Retinal pigment epithelial cell (primary cell): ENCODE measurements at places on chromosomes 11 and 22.

GRCh38 chr22:49976439-49977175, 16.0 kb downstream of the PIM3 start:
- no peak for DNase-seq

DNA sequence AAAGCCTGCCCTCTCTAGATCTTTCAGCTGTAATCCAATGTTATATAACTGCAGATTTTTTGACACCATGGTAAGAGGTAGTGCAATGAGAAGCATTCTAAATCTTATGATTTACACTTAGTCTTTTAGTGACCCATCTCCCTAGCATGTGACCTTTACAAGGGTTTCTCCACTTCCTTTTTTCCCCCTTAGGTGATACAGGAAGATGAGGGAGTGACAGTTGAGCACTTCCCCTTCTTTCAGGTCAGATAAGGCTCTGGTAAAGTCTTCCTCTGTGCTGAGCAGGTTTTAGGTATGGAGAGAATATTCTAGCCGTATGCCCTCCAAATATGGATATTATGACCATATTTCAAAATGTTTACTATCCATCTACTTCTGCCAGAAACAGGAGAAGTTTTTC, 753.6 kb downstream of the JRKL start:
- no peak for DNase-seq

GRCh38 chr22:19545935-19546207, 21.7 kb upstream of the CLDN5 start:
- no peak for DNase-seq

DNA sequence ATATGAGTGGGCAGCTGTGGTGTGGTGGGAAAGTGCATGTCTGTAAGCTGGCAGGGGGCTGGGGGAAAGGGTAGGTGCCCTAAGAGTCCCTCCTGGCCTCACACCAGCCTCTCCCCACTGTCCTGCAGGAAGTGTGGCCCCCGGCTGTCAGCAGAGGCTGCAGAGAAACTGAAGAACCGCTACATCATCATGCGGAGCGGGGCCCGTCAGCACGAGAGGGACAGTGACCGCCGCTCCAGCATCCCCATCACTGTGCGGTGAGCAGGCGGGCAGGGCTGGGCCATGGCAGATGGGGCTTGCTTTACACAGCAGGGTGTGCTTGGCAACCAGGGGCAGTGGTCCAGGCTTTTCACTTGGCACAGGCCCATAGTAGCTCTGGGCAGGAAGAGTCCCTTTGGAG, 19.8 kb downstream of the MCM5 start:
- DNase-seq, result no peak

DNA sequence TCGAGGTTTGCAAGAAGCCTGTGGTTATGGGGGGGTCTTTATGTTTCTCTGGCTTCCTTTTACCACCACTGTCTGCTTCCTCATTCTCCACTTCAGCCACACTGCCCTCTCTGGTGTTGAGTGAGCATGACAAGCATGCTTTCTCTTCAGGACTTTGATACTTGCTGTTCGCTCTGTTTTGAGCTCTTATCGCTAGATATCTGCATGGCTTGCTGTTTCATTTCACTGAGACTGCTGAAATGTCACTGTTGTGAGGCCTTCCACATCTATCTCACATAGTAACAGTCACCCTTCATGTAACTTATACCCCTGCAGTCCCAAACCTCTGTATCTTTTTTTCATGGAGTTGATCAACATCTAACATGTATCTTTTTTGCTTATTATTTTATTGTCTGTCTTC, 59.8 kb downstream of the TMEM135 start:
- DNase-seq, result no peak

DNA sequence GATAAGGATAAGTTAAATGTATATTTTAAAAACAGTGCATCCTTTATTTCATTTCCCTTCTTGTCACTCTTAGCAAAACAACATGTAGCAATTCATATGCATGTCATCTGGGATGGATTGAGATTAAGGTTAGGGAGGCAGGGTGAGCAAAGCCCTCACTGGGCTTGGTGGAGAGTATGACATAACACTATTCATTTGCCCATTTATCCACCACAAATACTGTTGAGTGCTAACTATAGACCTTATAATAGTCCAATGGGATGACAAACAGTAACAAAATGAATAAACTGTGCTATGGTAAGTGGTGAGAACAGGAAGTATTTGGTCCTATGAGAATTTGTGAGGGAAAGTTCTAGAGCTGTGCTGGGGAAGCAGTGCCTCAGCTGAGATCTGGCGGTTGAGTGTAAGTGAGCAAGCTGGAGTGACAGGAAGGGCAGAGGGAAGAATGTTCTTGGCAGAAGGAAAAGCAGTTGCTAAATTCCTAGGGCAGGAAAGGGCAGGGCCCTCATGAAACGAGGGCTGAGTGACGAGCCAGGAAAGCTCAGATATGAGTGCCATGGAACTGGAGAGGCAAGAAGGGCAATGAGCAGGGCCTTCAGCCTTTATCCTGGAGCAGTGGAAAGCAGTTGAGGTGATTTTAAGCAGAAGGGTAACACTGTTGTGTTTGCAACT, 6.7 kb downstream of the HSD17B12 start:
- peak; percentile 26 for DNase-seq

DNA sequence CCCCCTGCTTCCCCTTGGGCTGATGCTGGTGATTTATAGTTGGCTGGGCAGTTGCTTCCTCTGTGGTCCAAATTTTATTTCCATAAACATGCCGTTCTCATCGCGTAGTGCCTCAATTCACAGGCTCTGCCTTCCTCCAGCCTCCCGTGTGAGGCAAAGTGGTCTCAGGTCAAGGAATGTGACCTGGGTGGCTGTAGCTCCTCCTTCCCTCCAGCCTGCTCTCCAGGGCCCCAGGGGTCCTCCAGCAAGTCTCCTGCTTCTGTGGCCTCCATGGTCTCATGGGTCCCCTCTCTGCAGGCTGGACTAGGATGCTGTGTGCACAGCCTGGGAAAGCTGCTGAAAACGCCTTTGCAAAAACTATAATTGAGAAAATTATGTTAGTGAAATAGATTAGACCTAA, 694.1 kb downstream of the BRD1 start:
- DNase-seq, result no peak

- DNase-seq, result no peak
Measured at GRCh38 chr22:30270832-30271231, 4.2 kb upstream of the OSM start.
